Adrenal gland (tissue), 19 donors: ENCODE measurements at places on chromosomes 7 and 10.

GRCh38 chr10:30816159-30816819 is 186.7 kb upstream of the LYZL2 start:
- no peak for DNase-seq

DNA sequence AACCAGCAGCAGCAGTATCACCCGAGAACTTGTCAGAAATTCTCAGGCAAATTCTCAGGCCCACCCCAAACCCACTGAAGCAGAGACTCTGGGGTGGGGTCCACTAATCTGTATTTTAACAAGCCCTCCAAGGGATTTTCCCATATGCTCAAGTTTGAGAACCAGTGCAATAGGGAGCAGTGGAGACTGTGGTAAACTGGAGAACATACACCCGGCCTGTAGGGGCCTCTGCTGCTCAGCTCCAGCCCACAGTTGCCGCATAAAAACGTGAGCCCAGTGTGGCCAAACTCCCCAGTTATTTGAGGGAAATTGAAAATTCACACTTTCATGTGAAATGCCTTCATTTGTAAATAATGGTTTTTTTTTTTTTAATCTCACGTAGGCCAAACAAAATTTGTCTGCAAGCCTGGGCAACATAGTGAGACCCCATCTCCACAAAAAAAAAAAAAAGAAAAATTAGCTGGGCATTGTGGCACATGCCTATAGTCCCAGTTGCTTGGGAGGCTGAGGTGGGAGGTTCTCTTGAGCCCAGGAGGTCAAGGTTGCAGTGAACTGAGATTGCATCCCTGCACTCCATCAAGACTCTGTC is 97.6 kb upstream of the ZMIZ1 start:
- no peak for DNase-seq

DNA sequence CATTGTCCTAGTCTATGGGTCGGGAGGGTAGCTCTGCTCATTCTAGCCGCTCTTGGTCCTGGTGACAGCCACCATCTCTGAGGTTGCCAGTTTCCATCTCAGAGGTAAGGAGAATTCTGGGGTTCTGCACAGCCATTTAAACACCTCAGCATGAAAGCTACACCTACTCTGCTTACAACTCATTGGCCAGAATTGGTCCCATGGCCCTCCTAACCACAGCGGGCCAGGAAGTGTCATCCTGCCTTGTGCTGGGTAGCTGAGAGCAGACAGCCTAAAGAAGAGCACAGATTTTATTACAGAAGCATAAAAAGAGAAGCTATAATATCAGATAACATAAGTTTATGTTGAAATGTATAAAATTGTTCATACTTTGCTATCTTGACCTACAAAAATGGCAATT is 152.7 kb downstream of the HECW1 start:
- no peak for DNase-seq

- peak; percentile 34 for DNase-seq
Observed at GRCh38 chr10:60032723-60033122, 126.4 kb upstream of the CCDC6 start.

- no peak for DNase-seq
Observed at GRCh38 chr7:139127648-139128047, 18.1 kb upstream of the ZC3HAV1 start.

GRCh38 chr10:42984035-42984610 is 92.7 kb upstream of the RET start:
- no peak for DNase-seq

- no peak for DNase-seq
Observed at GRCh38 chr10:4329225-4329624, 496.8 kb upstream of the AKR1E2 start.
